ENCODE measurements at places on chromosomes 11 and 22.

DNA sequence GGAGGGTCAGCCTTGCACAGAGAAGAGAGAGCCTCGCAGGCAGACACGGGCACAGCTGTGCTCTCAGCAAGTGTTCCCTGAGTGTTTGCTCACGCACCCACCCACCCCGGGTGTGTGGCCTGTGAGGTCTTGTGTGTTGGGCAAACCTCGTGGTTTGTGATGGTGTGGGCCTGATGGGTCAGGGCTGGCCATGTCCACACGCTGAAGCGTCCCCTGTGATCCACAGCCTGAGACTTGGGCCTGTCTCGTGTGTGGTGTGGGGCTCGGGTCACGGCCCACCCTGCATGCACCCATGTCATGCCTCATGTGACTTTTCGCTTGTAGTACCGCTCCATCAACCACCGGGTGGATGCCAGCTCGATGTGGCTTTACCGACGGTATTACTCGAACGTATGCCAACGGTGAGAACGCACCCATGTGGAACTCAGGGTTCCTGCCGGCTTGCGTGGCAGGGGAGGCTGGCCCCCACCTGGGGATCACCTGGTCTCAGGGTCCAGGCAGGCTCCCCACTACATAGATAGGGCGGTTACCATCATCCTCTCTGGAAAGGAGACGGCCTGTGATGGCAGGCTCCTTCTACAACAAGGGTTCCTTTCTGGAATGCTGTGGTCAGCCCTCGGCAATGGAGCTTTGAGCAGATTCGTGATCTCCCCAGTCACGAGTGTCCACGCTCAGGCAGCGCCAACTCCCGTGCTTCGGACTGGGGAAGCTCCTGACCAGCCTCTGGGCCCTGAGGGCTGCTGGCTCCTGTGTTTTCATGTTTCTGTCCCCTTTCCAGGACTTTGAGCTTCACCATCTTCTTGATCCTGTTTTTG lies 5.9 kb downstream of the TPCN2 start:
- no peak for DNase-seq

DNA sequence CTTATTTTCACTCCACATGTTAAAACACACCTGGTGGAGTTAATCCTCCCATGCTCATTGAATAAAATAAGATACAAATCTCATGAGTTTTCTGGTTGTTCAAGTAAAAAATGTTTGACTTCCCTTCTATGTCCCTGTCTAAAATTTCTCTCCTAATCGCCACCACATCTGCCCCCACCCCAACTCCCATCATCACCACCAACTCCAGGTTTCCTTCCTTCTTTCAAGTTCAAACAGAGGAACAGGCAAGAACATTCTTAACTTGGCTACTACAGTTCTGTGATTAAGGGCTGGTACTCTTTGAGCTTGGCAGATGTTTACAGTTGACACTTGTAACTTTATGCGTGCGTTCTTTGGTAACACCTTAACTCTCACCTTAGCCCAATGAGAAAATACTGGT lies 9.1 kb upstream of the PSMA1 start:
- no peak for DNase-seq

DNA sequence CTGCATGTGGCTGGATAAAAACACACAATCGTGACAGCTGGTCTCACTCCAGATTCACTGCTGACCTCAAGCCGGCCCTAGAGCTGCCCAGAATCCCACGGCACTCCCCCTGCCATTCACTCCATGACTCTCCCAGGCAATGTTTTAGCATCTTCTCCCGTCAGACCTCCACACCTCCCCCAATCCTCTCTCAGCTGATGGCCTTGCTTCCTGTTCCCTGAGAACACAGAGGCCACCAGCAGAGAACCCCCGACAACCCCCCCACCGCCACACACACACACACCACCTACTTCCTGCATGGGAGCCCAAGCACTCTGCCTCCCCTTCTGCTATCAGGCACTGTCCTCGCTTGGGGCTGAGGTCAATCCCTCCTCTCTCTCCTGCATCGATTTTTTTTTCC lies 9.3 kb downstream of the TNKS1BP1 start:
- DNase-seq = no peak

DNA sequence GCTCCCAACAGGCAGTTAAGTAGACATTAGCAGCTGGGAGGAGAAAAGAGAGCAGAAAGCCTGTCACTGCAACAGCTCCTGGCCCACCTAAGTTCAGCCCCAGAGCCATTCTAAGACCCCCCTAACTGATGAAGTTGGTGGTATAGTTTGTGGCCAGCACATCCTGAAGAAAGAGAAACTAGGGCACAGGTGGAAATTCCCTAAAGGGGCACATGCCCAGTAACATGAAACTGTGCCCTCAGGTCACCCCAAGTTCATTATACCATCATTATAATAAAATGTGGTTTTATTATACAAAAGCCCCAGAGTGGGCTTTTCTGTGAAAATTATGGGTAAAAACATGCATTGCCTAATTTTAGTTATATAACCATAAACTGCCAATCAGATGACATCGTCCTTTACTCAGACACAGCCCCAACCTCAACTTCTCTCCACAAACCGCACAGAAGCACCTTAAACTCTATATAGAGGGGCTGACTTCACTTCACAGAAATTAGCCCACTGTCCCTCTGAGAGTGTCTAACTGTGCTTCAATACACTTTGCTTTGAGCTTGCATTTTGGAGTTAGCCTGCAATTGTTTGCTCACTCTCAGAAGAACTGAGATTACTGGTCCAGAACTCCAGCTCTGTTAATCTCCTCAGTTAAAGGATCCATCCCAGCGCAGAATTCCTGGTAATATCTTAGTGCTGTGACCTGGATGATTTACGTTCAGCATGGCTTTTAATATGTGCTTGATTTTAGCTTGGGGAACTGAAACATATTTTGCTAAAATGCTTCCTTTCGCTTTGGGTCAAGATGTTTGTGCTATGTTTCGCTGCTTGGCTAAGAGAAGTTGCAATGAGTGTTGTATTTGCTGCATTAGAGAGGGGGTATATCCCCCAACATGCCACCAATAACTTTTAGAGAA lies 1.8 kb upstream of the APOL3 start:
- DNase-seq = no peak

- no peak for DNase-seq
These were observed 36.9 kb downstream of the NXPE1 start for GRCh38 chr11:114522818-114523217.

DNA sequence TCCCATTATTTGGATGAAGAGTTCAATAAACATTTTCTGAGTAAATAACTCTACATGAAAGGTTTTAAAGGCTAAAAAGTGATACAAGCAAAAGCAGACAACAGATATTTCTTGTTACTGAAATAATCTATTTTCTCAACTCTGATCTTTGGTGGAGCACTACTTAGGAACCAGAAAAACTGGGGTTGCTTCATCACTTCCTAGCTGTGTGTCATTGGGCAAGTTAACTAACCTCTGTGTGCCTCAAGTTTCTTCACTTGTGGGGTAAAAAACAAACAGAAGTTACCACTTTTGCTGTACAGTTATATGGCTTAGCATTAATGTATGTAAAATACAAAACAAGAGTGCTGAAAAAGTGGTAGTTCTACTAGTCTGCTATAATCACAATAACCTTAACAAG lies 5.6 kb downstream of the MAPK1 start:
- DNase-seq = no peak

GRCh38 chr22:31039393-31039792 lies 41.7 kb upstream of the SMTN start:
- DNase-seq = no peak
